GM04504 (cell line): ENCODE measurements at places on chromosomes 13 and 19.

DNA sequence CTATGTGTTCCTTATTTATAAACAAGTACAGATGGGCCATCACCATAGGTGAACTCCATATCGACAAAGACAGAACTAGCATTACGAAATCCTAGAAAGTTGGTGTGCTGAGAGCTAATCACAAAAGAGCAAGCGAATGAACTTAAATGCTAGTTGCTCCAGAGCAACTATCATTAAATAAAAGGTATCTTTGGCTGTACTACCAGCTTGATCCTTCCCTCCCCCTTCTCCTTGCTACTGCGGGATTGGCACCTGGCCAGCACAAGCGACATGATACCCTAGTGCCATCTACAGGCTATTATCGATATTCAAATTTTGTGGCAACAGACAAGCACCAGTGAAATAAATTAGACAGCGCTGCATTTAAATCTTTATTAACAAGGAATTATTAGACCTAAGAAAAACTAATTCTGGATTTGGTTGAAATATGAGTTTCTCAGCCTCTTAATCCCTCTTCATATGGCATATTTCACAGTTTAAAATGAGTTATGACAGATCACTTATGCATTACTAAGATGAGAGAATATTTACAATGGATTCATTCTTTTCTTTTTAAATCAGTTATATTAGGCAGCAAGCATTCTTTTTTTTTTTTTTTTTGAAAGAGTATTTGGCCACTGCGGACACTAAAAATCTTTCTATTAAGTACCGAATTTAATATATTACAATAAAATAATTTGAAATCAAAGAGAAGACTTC, 5.8 kb downstream of the PCDH9 start:
- peak; percentile 35 for DNase-seq

- no peak for DNase-seq
Measured at GRCh38 chr13:45120967-45121831, 889 bp downstream of the GTF2F2 start.

- DNase-seq = no peak
Measured at GRCh38 chr13:27605610-27606200, 14.6 kb downstream of the LNX2 start.

GRCh38 chr13:111905609-111905945, 161.4 kb upstream of the SOX1 start:
- no peak for DNase-seq

DNA sequence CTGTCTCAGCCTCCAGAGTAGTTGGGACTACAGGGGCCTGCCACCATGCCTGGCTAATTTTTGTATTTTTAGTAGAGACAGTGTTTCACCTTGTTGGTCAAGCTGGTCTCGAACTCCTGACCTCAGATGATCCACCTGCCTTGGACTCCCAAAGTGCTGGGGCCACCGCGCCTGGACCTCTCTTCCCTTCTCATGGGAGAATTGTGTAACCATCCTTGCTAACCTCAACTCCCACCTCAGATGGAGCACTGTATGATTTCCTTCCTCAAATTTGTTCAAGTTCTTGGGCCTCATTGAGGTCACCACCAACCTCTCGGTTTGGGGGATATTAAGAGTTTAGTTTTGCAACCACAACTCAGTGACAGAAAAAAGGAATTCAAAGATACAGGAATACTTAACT, 10.7 kb downstream of the LILRA5 start:
- no peak for DNase-seq

DNA sequence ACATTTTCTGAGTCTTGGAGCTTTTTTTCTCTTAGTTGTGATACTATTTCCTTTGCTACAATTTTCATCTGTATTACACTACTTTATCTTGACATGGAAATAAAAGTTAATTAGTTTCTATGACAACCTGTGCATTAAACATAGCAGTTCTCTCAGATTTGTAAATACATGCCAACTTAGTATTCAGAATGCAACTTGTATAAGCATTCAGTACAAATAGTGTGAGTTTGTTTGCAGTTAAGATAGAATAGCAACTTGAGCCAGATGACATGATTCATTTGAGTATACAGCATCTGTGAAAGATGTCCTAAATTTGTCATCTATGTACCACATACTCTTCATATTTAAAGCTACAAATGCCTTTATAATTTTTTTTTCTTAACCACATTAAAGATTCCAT, 98.1 kb downstream of the DACH1 start:
- DNase-seq = no peak

GRCh38 chr19:32876236-32876918, 6.8 kb upstream of the SLC7A9 start:
- DNase-seq = no peak

- no peak for DNase-seq
Measured at GRCh38 chr19:6263735-6264444, 15.9 kb downstream of the MLLT1 start.
